ENCODE measurements at places on chromosomes 11 and 22. TPM values are rescaled to one million over a fixed set of nuclear protein-coding genes. Genes with fewer than 3 reads are reported as not detected.

DNA sequence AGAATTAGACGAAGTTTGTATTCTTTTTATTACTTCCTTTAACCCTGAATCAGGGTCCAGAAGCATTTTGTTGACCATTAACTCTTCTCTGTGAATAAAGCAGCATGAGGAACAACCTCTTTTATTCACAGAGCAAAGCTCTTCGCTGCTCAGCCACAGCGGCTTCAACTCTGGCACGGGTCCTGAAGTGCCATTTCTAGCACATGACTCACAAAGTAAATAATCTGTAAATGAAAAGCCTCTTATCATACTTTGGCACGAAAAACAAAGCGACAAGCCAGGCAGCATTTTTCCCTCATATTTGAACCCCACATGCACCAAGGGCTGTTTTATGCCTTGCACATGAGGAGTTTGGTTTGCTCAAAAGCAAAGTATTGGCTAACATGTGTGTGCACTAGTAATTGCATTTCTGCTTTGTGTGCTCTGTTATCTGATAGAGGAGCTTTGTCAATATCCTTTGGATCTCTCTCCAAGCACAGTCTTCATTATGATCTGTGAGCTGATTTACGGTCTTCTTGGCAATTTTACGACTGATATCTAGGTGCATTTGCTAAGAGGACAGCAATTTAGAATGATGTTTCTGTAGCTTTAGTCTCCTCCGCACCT, 33.0 kb upstream of the APOBEC3A start:
- no peak for DNase-seq

The TSGA10IP gene
- total RNA-seq, result not detected

The PLAAT3 gene
- 0.70 TPM for total RNA-seq

- no peak for DNase-seq
These were observed 142.3 kb upstream of the TBCEL start for GRCh38 chr11:120881596-120881995.

DNA sequence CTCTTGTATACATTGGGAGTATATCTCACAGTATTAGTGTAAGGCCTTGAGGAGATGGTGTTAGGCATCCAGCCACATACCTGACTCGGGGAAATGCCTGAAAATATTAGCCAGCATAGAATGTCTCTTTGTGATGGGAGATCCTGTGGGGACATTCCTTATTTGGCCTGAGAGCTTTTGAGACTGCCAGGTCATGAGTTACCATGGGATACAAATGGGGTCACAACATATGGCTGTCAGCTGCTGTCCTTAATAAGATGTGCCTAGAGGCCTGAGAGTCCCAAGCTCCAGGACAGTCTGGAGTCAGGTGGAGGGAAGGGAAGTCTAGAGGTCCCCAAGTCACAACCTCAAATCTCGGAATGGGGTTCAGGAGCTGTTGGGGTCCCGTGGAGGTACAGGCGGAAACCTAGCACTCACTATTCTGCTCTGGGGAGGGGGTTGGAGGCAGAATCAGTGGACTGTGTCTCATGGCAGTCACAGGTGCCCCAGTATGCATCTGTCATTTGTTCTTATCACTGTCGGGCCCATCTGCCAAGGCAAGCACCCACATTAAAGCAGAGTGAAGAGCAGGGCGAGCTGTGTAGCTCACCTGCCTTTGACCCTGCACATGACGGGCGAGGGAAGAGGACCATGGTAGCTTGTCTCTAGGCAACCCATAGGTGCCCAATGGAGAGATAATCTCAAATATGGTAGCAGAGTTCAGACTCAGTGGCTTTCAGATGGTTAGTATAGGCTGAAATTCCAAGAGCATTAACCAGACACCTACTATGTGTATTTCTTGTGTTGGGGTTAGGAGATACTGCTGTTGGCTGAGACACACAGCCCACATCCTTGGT, 29.9 kb downstream of the KCNQ1OT1 start:
- DNase-seq, result no peak

The FGF19 gene
- total RNA-seq, result not detected

GRCh38 chr11:85663080-85663752, 1.7 kb downstream of the CREBZF start:
- DNase-seq, result peak; percentile 26

The MMP11 gene
- 6.3 TPM for total RNA-seq

Data from OCI-LY7 (cell line).